ENCODE measurements at places on chromosomes 12 and 14. TPM values are rescaled to one million over a fixed set of nuclear protein-coding genes. Genes with fewer than 3 reads are reported as not detected.
A peak's percentile ranks its signal among the peaks of the same experiment; 100 is the strongest.

Gene RPS6KL1
- 6.8 TPM for total RNA-seq

Gene MYH6
- total RNA-seq = not detected

Gene HOXC12
- total RNA-seq = not detected

Gene RFX4
- not detected for total RNA-seq

DNA sequence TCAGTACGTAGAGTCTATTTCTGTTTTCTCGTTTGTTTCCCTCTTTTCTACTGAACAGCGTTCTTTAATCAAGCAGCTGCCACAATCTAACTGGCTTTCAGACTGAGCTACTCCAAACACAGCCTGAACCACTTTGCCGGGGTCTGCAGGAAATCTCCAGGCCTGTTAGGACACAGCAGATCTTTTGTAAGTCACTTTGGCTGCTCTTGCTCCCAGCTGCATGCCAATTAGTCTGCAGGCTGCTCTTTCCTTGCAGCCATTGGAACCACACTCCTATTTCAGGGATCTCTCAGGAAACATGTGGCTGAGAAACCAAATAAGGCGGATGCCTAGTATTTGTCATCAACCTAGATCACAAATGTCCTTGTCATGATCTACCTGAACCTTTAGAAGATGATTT lies 73.6 kb downstream of the TMTC1 start:
- DNase-seq = no peak

DNA sequence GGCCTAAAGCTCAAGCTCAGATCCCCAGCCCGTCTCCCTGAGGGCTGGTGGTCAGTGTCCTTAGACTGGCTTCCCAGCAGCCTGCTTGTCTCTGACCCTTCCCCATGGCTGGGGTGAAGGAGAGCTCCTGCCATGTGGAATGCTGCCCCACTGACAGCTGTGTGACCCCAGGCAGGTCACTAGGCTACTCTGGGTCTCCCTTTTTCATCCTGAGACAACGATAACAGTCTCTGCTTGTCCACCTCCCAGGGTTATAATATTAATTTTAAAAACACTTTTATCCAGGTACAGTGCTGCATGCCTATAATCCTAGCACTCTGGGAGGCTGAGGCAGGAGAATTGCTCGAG lies 47.3 kb downstream of the SYNE3 start:
- DNase-seq = no peak

DNA sequence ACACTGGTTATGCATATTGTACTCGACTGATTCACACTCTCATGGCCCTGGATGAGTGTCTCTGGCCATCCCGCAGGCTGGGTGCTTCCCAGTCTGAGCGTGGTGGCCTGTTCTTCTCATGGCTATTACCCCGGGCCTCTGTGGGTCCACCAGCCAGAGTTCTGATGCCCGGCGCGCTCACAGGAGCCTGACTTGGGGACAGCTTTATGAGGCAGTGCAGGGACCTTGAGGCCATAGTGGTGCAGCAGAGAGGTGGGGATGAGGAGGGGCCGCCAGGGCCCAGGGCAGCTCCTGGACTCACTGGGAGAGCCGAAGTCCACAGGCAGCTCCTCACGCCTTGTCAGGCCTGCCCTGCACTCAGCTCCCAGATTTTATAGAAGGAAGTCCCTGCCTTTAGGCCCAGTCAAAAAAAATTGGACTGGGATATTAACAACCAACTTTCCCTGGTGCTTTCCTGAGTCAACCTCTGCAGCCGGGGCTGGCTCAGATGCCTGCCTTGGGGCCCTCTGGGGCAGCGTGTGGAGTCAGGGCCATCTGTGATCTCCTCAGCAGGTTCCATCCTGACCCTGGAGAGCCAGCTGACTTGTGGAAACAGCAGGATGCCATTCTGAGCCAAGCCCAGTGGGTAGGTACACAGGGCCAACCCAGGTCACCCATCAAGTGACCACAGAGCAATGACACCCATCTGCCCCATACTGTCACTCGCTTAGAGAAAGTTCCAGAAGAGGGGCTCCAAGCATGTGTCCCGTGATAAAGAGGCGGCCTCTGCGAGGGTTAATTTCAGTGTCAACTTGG lies 89.4 kb upstream of the DIO3 start:
- DNase-seq = no peak

DNA sequence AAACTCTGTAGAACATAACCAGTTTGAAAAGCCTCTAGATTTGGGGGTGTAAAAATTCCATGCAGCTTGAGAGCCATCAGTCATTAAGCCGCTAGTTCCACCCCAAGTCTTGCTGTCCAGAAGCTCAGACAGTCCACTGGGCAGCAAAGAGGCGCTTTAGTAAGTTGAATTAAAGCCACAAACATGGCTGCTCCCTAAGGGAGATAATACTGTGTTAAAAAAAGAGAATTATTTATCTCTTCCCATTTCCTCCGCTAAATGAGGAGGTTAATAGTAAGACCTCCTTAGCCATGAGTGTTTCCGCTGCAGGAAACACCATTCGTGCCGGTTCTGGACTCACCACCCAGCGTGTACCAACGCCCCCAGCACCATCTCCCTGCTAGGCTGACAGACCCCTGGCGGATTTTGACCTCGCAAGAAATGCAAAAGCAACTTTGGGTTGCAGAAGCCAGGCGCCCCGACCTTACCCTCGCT lies 536 bp downstream of the TM7SF3 start:
- no peak for DNase-seq

DNA sequence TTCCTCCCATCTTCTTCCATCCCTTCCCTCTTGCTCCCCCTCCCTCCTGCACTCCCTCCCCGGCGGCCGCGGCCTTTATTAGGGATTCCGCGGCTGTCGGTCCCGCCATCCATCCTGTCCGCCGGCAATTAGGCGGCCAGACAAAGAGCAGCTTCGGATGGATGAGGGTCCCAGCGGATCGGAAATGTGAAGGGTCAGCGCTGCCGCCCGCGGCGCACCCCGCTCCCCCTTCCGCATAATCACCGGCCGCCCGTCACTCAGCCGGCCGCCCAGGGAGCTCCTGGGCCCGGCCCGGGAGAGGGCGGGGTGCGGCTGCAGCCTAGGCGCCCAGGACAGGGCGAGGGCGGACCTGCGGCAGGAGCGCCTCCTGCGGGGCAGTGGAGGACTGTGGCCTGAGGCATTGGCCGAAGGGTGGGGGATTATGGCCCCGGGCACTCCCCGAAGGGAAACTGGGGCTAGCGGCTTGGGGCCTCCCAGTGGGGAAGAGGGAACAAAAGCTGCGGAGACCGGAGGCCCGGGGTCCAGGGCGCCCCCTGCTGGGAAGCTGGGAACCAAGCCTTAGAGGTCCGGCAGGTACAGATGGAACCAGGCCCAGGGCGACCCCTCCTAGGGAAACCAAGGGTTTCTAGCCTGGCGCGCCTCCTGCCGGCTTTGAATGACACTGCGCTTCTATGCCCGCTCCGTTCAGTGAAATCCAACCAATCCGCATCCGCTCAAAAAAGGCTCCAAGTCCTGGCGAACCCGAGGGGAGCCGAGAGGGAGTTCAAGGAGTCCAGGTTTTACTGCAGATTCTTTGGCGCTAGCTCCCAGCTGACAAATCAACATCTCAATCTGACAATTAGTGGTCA lies 4.4 kb upstream of the DNAJC22 start:
- peak; percentile 90 for DNase-seq

DNA sequence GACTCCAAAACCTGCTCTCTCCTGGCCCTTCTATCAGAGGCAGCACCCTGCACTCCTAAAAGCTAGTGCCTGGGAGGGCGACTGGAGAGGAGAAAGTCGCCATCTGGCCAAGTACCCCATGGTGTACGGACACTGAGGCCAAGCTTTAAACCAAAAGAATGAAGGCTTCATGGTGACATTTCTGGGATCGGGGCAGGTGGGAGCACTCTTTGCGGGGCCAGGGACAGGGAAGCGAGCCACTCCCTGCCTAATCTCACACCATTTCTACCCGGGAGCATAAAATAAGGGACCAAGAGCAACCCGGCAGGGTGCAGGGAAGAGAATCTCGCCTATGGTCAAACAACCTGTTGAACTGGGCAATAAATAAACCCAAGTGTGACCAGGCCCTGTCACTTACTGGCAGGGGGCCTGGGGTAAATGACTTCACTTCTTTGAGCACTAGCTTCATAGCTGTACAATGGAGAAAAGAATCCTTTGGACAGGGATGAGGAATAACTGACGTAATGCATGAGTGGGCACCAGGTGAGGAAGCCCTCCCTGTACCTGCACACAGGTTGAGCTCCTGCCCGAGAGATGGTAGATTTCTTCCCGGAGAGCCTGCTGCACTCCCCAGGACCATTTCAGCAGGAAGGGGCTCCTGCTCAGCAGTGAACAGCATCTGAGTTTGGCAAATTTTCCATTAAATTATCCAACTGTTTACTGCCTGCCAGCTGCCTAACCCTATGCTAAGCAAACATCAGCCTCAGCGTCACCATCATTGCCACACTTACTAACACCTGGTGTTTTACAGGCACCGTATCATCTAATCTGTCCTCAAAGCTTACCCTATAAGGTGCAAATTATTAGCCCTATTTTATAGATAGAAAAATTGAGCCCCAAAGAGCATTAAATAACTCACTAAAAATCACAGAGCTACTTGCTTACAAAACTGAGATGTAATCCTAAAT lies 2.0 kb downstream of the SERPINA1 start:
- no peak for DNase-seq

GRCh38 chr12:69238589-69239351 lies 599 bp upstream of the CPSF6 start:
- DNase-seq = no peak

All from activated naive CD4-positive, alpha-beta T cell treated with anti-CD3 and anti-CD28 coated beads for 36 hours (primary cell).